Cardiac muscle cell (in vitro differentiated cells and primary cell): ENCODE measurements at places on chromosomes 11 and 22. TPM values are rescaled to one million over a fixed set of nuclear protein-coding genes. Genes with fewer than 3 reads are reported as not detected.

DNA sequence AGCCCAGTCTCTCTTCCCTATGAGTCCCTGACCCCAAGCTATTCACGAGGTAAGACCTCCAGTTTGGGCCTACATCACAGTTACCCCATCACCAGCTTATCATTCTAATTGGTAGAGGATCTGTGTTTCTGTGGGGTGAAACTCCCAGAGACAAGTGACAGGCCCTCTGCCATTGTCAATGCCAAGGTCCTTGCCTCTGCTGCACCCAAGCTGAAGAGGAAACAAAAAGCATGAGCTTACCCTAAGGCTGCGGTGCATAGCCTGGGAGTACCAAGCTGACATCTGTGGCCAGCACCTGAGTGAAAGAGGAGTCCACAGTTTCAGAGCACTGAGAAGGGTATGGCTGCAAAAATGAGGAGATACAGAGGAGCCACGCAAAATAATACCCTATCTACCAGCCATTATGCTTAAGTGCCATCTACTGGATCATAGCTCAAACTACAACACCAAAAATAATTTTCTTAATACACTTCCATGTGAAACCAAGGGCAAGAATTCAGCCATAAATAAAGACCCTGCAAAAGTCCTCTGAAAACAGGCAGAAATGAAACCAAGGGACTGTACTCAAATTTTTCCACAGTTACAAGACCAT, 62.3 kb upstream of the ANO5 start:
- no peak for DNase-seq

GRCh38 chr11:831118-831864, 1.5 kb upstream of the CD151 start:
- no peak for DNase-seq

- DNase-seq, result peak; percentile 65
Observed at GRCh38 chr11:121466063-121466794, 13.5 kb upstream of the SORL1-AS1 start.

- DNase-seq, result no peak
Observed at GRCh38 chr11:60761436-60762190, 4.9 kb downstream of the MS4A15 start.

DNA sequence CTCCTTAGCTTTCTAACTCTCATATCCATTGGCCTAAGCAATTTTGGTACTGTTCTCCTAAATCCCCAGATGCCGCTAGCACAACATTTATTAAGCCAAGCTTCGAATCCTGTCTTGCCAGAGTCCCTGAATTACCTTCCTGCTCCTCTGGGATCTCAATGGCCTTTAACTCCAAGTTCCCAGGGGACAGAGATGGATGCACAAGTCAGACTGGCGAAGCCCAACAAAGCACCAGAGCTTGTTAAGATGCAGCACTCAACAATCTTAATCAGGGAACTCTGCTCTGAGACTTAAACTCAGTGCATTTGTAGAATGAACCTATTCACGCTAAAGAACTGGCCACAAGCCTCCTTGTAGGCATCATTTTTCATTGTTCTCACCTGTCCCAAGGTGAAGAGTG, 9.4 kb downstream of the GALNT18 start:
- DNase-seq, result no peak

GRCh38 chr11:1011320-1011698, 25.2 kb downstream of the MUC6 start:
- no peak for DNase-seq

DNA sequence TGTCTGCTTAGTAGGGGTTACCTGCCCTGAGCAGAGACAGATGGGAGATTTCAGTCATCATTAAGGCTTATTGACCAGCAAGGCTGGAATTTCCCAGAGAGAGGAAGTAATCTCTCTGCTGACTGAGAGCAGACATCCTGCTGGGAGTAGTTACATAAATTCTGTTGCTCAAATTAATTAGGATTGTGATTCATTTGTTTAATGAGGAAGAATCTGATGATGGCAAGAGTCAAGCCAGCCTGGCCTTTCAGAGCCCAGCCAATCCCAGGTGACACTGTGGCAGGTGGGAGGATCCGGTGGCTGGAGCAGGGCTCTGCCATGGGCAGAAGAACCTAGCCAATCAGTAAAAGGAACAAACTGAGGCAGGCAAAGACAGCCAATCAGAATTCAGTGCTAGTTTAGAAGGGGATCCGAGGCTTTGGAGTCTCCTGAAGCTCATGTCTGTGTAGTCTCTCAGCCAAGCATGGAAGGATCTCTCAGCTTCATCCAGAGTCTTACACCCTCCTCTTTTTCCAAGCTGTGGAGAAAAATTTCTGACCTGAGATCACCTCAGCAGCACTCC, 61.2 kb upstream of the CHST1 start:
- DNase-seq, result no peak

GRCh38 chr22:22916215-22916951, 28.8 kb downstream of the IGLL5 start:
- no peak for DNase-seq

DNA sequence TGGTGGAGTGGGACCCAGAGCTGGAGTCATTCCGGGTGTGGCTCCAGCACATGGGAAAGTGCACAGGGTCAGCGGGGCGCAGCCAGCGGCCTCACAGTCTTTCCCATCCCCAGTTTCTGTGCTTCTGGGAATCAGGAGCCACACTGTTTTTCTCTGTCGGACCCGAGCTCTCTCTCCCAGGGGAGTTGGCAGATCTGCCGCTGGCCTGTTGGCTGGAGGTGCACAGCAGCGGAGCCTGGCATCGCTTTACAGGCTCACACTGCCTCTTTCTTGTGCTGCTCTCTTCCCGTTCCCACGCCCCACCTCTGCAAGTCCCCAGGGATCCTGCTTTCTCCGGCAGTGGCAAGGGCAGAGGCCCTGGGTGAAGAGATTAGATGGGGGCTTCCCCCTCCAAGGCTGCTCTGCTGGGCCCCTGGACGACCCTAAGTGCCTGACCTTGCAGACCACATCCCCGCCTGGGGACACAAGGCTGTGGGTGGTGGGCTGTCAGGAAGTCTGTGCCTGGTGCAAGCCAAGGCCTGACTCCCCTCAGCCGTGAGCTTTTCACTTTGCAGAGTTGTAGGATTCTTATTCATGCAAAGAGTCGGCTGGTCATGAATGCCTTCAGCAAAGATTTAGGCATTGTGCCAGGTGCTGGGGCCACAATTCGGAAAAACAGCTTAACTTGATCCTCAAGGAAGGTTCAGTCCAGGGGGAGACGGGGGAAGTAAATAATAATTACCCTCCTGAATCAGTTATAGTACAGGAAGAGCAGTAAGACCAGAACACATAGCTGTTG, 116.3 kb downstream of the TIMP3 start:
- DNase-seq, result peak; percentile 29

DNA sequence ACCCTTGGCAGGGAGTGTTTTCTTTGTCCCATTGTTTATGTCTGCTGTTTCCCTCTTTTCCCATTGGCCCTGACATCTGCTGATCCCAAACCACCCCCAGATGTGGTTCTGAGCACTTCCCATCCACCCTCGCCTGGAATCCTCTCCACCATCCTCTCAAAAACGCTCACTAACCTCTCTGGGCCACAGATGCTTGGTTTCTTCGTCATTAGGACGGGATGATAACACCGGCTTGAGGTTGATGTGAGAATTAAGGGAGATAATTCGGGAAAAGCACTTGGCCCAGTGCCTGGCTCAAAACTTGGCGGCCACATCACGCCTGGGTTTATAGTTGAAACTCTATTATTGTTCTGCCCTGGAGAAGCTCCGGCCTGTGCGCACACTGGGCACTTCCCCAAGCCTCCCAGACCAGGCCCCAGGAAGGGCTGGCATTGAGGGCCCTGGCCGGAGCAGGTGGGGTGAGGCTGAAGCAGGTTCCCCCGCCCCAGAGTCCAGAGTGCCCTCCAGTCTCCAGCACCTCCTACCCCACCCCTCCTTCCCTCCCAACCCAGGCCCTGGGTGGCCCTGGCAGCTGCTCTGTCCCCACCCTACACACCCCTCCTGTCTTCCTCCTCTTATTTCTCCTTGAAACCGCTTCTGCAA, 63.7 kb downstream of the CYTH4 start:
- DNase-seq, result peak; percentile 98

GRCh38 chr22:17601031-17601430, 27.5 kb downstream of the ATP6V1E1 start:
- DNase-seq, result no peak

The MAML2 gene
- 6.3 and 8.2 TPM in 2 replicates for total RNA-seq

The DBX1 gene
- total RNA-seq, result not detected in 2 replicates

The DEFB131B gene
- not detected in 2 replicates for total RNA-seq
